Muscle of back (tissue), 13 donors: ENCODE measurements at places on chromosomes 12 and 14.

- no peak for DNase-seq
Observed at GRCh38 chr14:64779472-64779871, 75.2 kb downstream of the PLEKHG3 start.

DNA sequence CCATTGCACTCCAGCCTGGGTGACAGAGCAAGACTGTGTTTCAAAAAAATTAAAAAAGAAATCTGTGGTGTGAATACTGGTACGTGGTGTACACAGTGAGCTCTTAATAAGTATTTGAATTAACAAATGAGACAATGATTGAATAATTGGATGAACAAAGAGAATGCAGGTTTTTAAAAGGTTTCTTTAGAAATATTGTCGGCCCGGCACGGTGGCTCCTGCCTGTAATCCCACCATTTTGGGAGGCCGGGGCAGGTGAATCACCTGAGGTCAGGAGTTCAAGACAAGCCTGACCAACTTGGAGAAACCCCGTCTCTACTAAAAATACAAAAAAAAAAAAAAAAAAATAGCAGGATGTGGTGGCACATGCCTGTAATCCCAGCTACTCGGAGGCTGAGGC is 6.6 kb downstream of the HIF1A start:
- DNase-seq: no peak

DNA sequence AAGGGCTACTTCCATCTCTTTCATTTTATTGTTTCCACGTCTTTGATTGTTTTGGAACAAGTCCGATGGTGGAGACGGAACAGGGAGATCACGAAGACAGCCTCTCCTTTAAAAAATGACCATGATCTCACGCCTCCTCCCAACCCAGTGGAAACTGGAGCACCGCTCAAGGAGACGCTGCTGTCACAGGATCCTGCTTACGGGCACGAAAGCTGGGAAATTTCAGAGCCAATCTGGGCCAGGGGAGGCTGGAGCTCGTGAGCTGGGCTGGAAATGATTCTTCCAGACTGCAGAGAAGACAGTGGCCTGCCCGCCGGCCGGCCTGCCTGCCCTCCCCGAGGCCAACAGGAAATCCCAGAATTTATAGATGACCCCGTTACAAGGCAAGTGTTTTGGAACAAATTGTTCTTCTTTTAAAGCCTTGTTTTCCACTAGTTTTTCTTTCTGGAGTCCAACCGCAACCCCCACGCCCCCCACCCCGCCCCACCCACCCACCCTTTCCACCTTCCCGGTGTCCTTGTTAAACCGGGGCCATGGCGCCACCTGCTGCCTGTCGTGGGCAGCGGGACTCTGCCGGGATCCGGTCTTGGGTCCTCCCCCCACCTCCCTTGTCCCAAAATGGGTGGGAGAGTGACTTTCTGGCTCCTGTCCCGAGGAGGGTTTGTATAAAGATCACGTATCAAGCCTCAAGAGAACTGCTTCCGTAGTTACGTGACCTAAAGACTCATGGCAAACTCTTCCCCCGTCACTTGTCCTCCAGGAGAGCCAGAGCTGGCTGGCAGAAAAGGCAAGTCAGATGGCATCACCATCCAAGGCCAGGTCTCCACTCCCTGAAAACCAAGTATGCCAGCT is 40.3 kb downstream of the MAP1LC3B2 start:
- DNase-seq: peak; percentile 93

- peak; percentile 72 for DNase-seq
Observed at GRCh38 chr12:71057330-71057729, 100.5 kb downstream of the TSPAN8 start.
